ENCODE measurements at places on chromosomes 4 and X.

- peak; percentile 11 for DNase-seq
Measured at GRCh38 chr4:87975466-87975865, at the start of gene SPP1. Gene SPP1, plus strand, starts transcription at chr4:87975714. Its CDS starts 1,182 bp downstream, at chr4:87976896.

DNA sequence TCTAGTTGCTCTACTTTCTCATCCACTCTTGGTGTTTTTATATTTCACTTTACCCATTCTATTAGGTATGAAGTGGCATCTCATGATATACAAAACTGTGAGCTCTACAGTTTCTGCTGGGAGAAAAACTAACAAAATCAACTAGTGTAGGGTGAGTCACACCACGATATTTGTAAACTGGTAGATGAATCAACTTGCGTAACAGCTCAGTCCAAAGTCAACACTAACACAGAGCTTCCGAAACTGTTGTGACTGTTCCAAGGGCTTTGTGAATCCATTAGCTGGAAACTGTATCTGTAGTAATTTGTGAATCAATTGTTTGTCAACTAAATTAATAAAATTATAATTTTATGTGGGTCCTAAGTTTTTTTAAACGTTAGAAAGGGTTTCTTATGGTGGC lies 119.8 kb upstream of the TSPAN5 start:
- DNase-seq: peak; percentile 36

DNA sequence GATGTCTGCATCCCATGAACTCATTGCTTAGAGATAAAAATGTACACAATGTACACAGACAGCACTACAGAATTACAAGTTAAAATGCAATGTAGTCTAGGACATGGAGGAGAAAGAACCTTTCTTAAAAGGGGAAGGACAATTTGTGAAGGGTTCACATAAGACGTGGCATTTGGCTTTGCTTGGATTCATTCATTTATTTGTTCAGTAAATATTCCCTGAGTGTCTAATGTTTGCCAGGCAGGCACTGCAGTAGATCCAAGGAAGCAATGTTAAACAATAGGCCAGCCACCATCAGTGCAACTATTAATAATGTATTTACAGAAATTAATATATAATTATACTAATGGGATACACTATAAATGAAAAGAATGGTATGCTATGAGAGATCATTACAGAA lies 94.4 kb downstream of the GRIA2 start:
- no peak for DNase-seq

DNA sequence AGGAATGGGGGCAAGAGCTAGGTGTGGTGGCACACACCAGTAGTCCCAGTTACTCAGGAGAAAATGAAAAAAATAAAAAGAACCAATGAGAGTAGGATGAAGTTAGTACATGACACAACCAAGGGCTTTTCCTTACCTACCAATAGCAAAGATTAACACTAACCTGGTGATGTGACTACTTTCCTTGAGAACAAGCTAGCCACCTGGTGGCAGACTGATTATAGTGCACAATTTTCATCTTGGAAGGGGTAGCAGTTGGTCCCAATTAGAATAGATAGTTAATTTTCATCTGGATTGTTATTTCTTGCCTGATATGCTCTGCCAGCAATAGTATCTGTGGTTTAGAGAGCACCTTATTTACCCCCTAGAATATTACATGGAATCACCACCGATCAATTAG lies 1216.8 kb upstream of the PABPC4L start:
- no peak for DNase-seq

GRCh38 chr4:112747036-112747435 lies 110.1 kb downstream of the LARP7 start:
- DNase-seq: no peak

DNA sequence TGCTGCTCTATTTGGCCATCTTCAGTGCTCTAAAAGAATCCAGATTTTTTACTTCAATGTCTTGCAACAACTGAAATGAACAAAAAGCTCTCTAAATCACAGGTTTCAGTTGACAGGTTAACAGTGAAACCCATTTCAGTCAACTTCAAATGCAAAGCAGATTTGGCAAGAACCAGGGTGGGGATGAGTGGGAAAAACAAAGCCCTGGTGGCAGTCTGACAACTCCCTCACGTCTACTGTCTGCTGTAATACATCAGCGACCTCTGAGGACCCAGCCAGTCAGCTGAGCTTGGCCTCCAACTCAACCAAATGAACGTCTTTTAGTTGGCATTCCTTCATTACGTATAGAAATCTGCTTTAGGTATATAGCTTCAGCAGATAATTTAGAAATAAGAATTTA lies 95.8 kb downstream of the COL25A1 start:
- no peak for DNase-seq

DNA sequence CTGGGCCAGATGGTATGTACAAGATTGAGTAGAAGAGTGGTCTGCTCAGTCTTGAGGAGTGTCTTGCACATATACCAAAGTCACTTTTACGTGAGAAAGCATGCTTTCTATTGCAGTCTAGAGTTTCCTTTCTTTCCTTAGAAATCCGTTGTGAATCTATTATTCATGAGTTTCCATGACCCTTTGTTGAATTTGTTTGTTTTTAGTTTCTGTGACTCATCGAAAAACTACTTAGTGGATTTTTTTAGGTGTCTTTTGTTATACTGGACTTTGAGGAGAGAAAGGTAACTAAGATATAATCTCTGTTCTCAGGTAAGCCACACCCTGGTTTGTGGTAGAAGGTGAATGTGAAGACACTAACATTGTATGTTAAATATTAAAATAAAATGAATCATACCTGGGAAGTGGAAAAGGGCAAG lies 23.0 kb downstream of the GALNT7 start:
- DNase-seq: no peak

DNA sequence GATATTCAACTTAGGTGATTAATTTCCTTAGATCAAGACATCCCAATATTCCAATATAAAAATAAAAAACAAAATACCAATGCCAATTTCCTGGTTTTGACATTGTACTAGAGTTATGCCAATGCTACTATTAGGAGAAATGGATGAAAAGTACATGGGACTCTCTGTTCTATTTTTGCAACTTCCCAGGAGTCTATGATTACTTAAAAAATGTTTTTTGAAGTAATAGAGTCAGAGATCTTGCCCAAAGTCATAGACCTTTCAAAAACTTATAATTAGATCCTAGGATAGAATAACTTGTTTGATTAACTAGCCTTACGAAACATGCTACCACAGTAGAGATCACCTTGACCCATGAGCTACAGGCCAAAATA lies 73.6 kb upstream of the MAOA start:
- no peak for DNase-seq

DNA sequence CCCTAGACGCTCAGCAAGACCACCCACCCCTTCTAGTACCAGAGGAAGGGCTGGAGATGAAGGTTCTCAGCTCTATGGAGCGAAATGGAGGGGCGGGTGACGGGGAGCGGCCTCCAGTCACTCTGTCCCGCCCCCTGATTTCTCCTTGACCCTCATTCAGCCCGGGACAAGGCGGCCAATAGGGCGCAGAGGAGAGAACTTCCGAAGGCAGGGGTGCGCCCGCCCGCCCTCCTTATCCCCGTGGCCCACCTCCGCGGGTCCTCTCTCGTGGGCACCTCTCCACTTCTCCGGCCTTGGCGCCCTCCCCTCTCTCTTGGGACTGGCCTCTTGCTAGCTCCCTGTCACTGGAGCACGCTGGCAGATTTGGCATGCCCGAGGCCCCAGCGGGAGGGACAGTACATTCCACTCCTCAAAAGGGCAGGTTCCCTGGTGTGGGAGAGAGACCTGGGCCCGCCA lies 1.1 kb upstream of the SEPTIN6 start:
- DNase-seq: no peak

- DNase-seq: no peak
Measured at GRCh38 chrX:112056886-112057285, 25.7 kb downstream of the TRPC5 start.

- DNase-seq: no peak
Measured at GRCh38 chrX:111811831-111812230, 64.2 kb upstream of the TRPC5OS start.

- DNase-seq: no peak
Measured at GRCh38 chrX:17075004-17075403, 128.5 kb downstream of the REPS2 start.

DNA sequence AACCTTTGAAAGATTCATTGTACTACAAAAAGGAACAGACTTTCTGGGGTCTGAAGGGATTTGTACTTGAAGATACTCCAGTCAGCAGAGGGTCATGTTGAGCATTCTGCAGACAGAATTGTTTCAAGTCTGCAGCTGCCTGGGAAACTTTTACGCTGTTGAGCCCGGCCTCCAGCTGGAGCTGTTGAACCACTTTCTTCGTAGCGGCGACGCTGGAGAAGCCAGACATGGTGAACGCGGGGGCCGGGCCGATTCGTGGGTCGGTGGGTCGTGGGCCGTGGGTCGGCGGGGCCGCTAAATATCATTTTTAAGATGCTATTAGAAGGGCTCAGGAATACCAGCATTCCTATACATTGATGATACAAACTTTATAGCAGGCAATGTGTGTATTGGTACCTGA lies 12.0 kb upstream of the RTL9 start:
- no peak for DNase-seq

DNA sequence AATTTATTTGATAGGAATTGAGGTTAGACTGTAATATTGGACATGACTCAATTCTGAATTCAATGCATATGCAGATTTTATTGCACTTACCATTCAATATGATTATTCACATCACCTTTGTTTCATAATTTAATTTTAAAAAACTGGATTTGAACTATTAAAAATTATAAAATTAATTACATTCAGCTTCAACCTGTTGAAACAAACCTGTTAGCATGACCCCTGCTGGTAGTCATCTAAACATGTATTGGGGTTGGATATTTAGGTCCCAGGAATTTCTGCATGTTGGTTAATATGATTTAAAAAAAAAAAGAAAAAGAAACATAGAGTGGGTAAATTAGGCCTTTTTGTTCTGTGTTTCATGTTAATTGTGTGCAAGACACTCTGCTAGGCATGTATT lies 85.9 kb downstream of the ARSJ start:
- no peak for DNase-seq

DNA sequence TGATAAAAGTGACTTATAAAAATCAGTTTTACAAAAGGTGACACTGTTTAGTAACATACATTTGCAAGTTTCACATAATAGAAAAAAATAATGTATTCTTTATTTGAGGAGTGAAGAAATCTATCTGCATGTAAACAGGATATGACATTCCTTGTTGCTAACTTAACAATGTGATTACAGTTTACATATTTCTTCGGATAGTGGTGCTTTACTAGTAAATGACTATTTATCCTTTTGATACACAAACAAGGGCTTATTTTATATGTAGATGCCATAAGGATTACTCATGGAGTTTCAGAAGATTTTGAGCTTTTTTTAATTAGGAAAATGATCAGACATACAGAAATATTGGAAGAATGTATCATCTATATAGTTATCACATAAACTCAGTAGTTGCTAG lies 126.5 kb downstream of the SLIT2 start:
- DNase-seq: no peak

DNA sequence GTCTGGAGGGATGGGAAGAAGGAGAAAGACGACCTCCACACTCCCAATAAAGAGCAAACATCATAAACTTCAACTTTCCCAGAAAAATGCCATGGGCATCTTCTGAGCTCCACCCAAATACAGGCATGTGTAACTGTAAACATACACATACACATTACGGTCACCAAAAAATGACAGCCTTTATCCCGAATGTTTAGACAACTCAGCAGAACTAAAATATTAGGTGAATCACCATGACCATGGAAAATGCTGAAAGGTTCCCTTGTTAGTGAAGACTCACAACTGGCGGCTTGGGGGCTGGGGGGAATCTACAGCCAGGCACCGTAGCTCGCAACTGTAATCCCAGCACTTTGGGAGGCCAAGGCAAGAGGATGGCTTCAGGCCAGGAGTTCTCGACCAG lies 33.0 kb downstream of the PRKX start:
- no peak for DNase-seq

- DNase-seq: no peak
Measured at GRCh38 chr4:85681921-85682320, 207.0 kb downstream of the ARHGAP24 start.

DNA sequence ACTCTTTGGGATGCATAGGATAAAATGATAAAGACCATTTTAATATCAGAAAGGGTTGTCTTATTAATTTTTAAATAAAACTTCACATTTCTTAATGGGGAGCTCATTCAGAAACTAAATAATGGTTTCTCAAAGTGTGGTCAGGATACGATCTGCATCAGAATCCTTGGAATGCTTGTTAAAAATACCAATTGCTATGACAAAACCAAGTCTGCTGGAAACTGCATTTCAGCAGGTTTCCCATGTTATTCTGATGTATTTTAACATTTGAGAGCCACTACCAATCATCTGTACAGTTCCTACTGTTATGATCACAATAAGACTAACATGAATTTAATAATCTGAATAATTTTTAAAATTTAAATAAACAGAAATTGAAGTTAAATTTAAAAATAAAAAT lies 115.1 kb downstream of the SOWAHB start:
- DNase-seq: peak; percentile 73

DNA sequence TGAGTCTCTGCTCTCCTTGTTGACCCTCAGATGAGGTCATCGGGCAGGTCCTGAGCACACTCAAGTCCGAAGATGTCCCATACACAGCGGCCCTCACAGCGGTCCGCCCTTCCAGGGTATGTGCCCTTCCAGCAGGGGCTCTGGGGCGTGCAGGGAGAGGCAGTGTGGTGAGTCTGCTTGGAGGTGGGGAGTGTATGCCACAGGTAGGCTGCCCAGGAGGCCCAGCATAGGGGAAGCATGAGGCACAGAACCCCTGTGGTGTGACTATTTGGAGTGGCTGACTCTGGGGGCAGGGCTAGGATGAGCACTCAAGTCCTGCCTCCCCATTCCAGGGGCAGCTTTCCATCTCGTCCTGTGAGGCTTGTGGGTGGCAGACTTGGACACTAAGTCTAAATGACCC lies 3.3 kb upstream of the GDI1 start:
- DNase-seq: no peak

DNA sequence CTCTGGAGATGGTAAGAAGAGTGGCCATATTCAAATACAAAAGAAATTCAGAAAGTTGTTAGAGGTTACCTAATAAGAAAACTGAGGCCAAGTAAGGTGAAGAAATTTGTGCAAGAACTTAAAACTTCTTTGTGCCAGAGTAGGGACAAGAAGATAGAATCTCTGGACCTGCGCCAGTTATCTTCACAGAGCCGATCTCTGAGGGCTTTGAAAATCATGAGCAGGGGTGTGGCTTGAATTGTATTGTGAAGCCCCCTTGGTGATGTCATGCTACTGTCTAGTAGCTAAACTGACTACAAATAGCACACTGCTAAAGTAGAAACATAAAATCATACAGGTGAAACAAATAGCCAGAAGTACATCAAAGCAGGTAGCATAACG lies 184.6 kb downstream of the UGT8 start:
- DNase-seq: no peak

DNA sequence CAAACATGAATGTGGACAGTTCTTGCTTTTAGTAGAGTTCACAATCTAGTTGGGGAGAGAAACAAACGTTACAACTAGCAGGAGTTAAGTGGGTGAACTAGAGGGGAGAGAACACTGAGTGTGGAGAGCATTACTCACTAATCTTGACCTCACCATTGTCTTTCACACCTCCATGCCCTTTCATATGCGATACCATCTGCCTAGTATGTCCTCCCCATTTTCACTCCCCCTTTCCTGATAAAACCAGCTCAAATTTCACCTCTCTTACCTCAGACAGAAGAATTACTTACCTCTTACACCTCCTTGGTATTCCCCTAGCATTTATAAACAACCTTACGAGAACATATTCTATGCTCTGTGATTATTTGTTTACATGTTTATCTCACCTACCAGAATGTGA lies 53.6 kb downstream of the LAS1L start:
- no peak for DNase-seq

All from astrocyte of the cerebellum (primary cell).